ENCODE measurements at places on chromosomes 13 and 19.

GRCh38 chr19:4914736-4915501 lies 5.6 kb downstream of the UHRF1 start:
- DNase-seq: peak; percentile 62

- no peak for DNase-seq
These were observed 357.3 kb downstream of the KLF5 start for GRCh38 chr13:73416093-73416492.

- no peak for DNase-seq
These were observed 1494.9 kb upstream of the MIR17HG start for GRCh38 chr13:89852570-89852969.

DNA sequence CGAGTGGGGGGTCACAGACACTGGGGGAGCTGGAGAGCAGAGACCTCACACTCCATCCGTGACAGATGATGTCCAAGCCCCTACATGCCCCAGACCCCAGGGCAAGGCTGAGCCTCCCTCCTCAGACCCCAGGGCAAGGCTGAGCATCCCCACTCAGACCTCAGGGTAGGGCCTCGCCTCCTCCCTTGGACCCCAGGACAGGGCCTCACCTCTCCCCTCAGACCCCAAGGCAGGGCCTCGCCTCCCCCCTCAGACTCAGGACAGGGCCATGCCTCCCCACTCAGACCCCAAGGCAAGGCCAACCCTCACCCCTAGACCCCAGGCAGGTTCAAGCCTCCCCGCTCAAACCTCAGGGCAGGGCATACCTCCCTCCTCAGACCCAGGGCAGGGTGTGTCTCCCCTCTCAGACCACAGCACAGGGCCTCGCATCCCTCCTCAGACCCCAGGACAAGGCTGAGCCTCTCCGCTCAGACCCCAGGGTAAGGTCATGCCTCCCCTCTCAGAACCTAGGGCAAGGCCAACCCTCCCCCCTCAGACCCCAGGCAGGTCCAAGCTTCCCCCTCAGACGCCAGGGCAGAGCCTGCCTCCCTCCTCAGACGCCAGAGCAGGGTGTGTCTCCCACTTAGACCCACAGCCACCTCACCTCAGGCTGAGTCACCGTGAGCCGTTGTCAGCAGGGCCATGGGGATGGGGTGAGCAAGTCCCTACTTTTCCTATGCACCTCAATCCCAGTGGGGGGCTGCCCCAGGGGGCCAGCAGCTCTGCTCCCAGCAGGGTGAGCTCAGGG lies 1.7 kb upstream of the S1PR4 start:
- no peak for DNase-seq

DNA sequence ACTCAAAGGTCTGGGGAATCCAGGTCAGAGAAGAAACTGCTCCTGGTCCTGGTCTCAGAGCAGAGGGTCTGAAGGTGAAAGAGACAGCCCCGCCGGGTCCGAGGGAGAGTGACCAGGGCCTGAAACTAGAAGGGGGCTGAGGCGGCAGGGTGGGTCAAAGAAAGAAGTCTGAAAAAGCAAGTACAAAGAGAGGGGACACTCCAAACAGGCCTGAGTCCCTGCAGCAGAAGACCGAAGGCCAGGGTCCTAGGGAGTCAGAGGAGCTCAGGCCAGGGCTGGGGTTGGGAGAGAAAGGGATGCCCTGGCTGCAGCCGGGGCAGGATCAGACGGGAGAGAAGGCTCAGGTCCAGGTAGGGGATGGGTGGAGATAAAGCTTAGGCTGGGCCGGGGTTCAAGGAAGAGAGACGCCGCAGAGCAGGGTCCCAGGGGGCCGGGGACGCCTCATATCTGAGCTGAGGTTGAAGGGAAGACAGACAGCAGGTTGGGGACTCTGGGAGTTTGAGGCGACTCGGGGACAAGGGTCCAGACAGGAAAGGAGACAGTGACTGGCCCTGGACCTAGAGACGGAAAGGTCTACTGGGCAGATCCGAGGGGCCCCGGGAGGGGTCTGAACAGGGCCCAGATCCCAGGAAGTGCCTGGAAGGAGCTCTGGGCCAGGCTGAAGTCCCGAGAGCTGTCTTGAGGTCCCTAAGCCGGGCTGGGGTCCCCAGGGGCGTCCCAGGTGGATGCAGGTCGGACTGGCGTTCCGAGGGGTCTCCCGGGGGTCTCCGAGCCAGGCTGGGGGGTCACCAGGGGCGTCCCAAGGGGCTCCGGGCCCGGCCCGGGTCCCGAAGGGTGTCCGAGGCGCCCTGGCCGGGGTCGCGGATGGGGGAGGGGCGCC lies 795 bp downstream of the MLLT1 start:
- no peak for DNase-seq

DNA sequence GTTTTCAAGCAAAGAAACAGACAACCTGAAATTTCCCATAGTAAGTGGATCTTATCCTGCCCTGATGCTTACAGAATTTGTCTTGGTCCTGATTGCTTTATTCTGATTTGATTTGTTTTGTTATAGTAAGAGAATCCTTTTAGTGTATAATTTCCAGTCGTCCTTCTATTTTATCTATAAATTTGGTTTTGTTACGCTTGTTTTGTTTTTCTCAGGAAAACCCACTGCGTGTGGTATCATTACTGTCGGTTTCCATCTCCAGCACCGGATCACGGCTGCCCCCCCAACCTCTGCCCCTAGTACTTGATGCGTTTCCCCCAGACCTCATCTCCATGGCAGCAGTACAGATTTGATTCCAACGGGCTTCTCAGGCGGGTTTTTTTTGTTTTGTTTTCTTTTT lies 58.0 kb upstream of the PDCD5 start:
- DNase-seq: no peak

DNA sequence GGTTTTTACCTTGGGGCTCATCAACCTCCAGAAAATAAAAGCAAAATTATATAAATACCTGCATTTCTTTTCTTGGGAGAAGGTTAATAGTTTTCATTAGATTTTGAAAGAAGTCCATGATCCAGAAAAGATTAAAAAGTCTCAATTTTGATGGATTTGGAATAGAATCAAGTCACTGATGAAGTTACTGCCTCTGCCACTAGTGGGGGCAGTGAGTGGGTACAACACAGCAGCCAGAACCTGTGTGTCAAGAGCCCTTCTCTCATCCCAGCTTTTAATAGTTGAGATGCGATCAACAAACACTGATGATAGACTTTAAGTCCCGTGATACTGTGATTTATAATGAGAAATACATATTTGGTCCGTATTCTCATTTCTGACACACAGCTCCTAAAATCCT lies 686.7 kb downstream of the DIAPH3 start:
- no peak for DNase-seq

DNA sequence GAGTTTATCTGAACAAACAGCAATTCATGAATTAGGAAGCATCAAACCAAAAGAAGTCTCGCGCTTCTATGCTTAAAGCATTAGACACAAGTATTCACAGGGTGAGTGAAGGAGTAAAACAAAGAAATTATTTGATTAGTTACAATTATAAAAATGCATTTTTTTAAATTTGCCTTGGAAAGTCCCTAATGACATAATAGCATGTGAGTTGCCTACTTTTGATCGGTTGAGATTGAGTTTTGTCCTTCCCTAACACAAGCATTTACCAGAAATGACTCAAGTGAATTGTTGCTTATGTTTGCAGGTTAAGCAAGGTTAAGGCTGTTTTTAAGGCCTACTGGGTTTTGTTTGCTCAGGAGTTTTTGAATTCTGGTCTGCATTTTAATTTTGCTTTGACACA lies 389 bp upstream of the ZNF649 start:
- no peak for DNase-seq

DNA sequence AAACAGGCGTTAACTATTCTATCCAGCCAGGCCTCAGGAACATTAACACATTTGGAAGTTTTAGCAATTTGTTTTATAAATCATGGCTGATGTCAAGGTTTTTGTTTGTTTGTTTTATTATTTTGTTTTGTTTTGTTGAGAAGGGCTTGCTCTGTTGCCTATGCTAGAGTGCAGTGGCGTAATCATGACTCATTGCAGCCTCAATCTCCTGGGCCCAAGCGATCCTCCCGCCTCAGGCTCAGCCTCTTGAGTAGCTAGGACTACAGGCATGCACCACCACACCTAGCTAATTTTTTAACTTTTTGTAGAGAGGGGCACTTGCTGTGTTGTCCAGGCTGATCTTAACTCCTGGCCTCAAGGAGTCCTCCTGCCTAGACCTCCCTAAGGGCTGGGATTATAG lies 28.3 kb downstream of the NUP58 start:
- no peak for DNase-seq

DNA sequence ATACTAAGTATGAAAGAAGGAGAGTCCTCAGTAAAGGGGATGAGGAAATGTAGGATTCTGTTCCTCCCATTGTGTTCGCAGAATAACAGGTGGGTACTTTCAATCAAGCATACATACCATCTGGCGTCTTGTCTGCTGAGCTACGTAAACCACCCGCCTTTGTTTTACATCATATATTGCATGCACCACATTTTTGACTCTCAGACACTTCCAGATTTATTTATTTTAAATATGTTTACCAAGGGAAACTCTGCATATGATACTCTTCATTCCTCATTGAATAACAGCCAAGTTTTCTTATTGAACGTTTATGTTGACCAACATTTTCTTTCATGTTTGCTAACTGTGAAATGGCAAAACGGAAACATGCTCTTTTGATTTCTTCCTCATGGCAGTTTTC lies 174.1 kb downstream of the FGF14 start:
- no peak for DNase-seq
